ENCODE measurements at places on chromosomes 6 and 20.
A peak's percentile ranks its signal among the peaks of the same experiment; 100 is the strongest.

- DNase-seq: peak; percentile 77
These were observed 48.6 kb downstream of the TPD52L1 start for GRCh38 chr6:125201961-125202729.

- no peak for DNase-seq
These were observed 76.0 kb downstream of the UNC5CL start for GRCh38 chr6:40963019-40963418.

- DNase-seq: no peak
These were observed 44.7 kb downstream of the NFATC2 start for GRCh38 chr20:51497542-51498467.

DNA sequence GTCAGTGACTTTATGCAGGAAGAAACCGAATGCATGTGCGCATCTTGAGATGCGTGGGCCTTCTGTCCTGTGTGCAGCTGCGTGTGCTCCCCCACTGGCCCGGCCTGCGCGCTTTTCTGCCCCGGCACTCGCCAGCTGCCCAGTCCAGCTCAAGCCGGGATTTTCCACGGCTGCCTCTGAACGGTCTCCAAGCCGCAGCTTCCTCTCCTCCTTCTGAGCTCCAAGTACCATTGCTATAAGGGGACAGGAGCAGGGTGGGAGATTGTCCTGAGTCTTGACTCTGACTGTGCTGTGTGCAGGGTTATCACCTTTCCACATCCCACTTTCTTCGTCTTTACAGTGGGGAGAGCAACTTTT lies 302.8 kb downstream of the THBS2 start:
- no peak for DNase-seq

DNA sequence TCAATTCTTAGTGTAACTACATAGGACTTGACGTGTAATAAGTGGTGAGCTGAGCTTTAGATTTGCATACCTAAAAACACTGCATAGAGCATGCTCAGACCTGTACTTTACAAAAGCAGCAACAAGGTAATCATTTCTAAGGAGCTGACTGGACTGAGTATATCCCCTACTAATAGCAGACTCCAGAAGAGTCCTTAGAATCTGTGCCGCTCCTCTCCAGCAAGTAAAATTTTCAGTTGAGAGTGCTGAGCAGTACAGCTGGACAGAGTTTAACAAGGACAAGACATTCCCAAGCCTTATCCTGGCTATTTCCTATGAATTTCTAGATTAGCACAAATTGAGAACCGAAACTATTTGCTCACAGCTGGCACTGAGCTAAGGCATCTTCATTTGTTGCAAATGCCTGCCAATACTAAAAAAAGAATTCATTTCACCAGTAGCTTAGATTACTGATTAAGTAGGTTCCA lies 26.1 kb upstream of the KLHL31 start:
- no peak for DNase-seq
